ENCODE measurements at places on chromosomes 3 and 15.

- DNase-seq: no peak
Measured at GRCh38 chr3:50392101-50392715, 32.9 kb upstream of the TMEM115 start.

DNA sequence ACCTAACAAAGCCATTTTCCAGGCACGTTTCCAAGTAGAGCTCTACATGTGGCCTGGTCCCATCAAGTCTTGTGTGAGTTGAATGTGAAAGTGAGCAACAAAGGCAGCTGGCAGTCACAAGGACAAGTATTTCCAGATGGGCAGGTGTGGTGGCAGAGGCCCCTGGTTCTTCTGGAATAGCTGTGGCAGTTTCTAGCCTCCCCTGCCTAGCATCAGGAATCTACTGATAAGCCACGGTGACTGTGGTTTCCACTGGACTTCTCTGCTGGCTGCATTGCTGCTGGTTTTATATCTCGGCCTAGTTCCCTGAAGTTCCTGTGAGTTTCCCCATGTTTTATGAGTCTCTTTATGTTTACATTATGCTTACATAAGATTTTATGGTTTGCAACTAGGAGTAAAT is 117.7 kb downstream of the GOLIM4 start:
- DNase-seq: no peak

DNA sequence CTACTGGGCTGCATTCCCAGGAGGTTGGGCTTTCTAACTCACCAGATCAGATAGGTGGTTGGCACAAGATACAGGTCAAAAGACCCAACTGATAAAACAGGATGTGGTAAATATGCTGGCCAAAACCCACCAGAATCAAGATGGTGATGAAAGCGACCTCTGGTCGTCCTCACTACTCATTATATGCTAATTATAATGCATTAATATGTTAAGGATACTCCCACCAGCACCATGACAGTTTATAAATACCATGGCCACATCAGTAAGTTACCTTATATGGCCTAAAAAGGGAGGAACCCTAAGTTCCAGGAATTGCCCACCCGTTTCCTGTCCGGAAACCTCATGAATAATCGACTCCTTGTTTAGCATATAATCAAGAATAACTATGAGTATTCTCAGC is 31.6 kb downstream of the CFAP44 start:
- no peak for DNase-seq

GRCh38 chr15:63185206-63185605 is 4.2 kb upstream of the RAB8B start:
- no peak for DNase-seq

DNA sequence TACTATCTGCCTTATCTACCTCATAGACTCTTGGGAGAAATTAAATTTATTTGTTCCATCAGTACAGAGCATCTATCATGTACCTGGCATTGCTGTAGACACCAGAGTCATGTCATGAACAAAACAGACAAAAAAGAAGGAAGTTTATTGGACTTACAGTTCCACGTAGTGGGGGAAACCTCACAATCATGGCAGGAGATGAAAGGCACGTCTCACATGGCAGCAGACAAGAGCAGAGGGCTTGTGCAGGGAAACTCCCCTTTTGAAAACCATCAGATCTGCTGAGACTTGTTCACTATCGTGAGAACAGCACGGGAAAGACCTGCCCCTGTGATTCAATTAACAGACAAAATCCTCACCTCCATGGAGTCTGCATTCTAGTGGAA is 25.6 kb upstream of the ACAP2 start:
- no peak for DNase-seq

- no peak for DNase-seq
Measured at GRCh38 chr3:186129206-186129605, 20.3 kb upstream of the ETV5 start.

- DNase-seq: no peak
Measured at GRCh38 chr3:58287354-58287753, 18.7 kb upstream of the RPP14 start.

DNA sequence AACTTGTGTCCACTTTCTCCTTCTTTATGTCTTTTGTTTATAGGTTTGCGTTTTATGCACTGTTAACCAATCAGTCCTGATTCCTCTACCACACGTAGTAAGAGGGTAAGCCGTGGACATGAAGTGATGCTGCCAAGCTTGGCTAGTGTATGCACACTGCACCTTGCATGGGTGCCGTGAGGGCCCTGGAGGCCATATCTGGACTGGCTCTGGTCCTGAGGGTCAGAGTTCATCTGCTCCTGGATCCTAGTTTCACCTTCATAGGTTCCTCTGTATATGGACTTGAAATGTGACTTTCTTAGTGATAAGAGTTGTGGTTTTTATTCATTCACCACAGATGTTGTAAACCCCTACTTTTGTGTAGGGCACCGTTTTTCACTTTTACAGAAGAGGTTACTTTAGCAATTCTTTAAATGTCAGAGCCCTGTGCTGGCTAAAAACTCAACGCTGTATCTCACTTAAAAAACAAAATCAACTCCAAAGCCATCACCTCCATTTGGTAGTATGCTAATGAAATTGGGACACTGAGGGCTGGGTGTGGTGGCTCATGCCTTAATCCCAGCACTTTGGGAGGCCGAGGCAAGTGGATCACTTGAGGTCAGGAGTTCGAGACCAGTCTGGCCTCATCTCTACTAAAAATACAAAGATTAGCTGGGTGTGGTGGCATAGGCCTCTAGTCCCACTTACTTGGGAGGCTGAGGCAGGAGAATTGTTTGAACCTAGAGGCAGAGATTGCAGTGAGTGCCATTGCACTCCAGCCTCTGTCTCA is 22.9 kb downstream of the SIAH2 start:
- no peak for DNase-seq

- no peak for DNase-seq
Measured at GRCh38 chr3:128100161-128100560, 23.5 kb downstream of the RUVBL1 start.

DNA sequence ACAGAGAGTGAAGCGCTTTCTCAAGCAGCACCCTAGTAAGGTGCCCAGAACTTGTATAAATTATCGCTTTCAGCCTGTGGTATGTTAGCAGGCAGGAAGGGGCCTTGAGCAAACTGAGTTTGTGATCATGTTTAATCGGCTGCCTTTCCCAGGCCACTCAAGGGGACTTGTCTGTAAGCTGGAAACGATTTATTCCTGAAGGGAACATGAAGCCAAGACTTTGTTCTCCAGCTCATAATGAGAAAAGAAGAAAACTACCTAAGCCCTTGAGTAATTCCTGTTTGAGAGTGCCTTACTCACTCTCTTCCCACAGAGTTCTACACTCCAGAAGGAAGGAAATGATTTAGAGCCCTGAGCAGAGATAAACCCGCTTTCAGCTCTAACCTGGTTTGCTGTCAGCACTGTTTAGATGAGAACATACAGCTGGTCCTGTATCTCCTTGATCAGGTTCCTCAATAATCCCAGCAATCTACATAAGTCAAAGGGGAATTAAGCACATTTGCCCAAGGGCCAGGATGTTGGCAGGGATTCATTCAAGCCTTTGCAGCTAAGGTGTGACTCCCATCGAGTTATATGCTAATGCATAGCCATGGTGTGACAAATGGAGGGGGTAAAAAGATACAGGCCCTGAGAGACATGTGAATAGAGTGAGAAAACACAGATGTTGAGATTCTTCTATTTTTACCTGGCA is 187.7 kb upstream of the SLC24A5 start:
- DNase-seq: no peak

GRCh38 chr3:152365766-152366593 is 97.3 kb downstream of the MBNL1 start:
- DNase-seq: no peak

DNA sequence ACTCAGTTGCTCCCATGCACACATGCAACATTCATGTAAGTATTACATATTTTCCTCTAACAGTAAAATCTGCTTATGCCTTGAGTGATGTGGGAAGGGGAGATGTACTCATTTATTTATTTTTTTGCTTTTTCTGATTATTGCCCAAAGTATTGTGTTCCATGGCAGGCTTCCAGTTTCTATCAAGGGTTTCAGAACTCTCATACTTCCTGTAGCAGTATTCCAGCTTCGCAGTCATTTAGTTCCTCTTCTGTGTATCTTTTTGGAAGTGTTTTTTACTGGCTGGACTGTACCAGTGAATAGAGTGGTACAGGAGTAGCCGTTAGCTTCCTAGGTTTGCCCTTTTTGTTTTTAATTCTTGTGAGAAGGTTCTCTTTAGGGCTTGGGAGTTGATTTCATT is 26.9 kb downstream of the RAB11A start:
- no peak for DNase-seq

All from AML-193 (cell line).